ENCODE measurements at places on chromosomes 3 and 15.

DNA sequence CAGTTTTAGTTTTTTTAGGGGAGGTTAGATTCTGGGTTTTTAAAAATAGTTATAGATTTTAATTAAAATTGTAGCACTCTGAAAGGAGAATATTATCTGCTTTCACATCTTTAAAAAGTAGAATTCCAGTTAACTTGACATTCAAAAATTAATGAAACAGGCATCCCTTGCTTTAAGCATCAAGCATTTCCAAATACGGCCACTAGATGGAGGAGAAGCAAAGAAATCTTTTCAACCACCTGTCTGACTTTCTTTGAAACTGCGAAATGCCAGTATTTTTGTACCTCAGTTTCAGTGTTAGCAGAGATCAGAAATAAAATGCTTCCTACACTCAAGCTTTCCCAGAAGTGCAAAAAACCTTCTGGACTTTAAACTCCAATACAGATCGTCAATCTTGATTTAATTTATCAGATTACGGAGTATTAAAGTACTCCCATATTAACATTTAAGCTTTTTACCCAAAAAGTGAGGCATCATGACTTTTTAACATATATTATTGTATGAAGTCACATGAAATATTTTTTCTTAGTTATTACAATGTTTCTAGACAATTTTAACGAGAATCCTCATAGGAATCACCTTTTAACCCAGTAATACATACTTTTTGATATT is 153.3 kb downstream of the P3H2 start:
- DNase-seq: no peak

GRCh38 chr3:27888562-27888961 is 166.4 kb upstream of the EOMES start:
- DNase-seq: no peak

GRCh38 chr15:81133782-81134461 is at the start of gene CFAP161:
Gene CFAP161 (plus strand): TSS chr15:81134270. CDS start chr15:81134330, 60 bp downstream.
- DNase-seq: no peak

- no peak for DNase-seq
These were observed 32.1 kb downstream of the KIF7 start for GRCh38 chr15:89623165-89623564.

DNA sequence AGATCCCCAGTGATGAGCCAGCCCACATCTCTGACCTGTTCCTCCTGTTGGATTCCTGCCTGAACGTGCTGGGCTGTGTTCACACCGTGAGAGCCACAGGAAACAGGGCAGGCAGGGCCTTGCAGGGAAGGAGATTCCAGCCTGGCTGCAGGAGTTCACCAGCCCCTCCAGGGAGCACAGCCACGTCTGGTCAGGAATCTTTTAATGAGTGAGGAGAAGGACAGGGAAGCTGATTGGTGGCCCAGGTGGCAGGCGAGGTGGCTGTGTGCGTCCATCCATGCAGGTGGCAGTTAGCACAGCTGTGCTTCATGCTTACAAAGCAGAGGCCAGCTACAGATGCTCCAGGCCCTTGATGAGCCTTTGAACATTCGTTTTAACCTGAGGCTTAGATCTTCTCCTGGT is 10.5 kb downstream of the LRRK1 start:
- no peak for DNase-seq

- no peak for DNase-seq
These were observed 9.1 kb upstream of the OXTR start for GRCh38 chr3:8778475-8778874.

Data from cortex of kidney (tissue), 1 donor.